ENCODE measurements at places on chromosomes 11 and 22.

GRCh38 chr22:45870011-45870410 is 107.0 kb downstream of the WNT7B start:
- no peak for DNase-seq

DNA sequence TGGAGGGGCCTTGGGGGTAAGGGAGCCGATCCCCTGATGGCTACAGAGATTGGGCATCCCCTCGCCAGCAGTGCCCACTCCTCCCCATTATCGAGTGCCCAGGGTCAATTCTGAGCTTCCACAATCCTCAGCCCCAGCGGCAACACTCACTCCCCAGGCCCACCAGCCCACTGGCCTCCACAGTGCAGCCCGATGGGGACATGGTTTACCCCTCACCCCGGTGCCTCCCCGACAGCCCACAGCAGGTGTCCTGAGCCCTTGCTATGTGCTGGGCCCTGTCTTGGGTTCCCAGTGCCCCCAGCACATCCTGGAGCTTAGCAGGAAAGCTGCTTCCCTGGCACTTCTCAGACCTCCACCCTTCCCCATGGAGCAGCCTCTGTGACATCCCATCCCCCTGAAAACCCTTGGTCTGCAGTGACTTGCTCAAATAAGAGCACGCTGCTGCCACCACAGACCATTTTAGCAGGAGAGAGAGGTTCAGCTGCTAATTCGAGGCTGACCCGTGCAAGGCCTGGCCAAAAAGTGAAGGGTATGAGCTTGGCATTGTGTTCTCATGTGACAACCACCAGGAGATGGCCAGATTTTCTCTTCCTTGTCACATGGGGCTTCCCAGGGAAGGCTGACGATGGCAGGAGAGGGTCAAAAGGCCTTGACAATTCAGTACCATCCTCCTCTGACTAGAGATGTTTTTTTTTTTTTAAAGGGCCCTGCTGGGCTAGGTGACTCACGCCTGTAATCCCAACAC is 23.6 kb downstream of the KCNJ4 start:
- DNase-seq: no peak

GRCh38 chr11:103471546-103471945 is 362.3 kb downstream of the DYNC2H1 start:
- DNase-seq: no peak

DNA sequence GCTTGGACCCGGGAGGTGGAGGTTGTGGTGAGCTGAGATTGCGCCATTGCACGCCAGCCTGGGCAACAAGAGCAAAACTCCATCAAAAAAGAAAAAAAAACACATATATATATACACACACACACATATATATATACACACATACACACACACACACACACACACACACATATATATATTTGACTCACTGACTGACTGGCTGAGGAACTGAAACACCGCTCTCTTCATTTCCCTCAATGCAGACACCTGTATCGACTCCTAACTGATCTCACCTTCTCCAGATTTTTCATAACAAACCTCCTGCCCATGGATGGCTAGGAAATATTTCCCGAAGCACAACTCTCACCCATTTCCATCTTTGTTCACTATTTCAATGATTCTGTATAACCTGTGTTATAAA is 140.7 kb upstream of the ANO3 start:
- DNase-seq: no peak

- DNase-seq: no peak
These were observed 22.0 kb upstream of the WNT11 start for GRCh38 chr11:76228071-76228874.

DNA sequence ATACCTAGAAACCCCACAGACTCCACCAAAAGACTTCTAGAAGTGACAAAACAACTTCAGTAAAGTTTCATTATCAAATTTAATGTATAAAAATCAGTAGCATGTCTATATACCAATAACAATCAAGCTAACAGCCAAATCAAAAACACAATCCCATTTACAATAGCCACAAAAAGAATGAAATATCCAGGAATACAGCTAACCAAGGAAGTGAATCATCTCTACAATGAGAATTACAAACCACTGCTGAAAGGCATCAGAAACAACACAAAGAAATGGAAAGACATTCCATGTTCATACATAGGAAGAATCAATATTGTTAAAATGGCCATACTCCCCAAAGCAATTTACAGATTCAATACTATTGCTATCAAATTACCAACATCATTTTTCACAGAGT is 46.0 kb downstream of the PRCP start:
- DNase-seq: no peak

DNA sequence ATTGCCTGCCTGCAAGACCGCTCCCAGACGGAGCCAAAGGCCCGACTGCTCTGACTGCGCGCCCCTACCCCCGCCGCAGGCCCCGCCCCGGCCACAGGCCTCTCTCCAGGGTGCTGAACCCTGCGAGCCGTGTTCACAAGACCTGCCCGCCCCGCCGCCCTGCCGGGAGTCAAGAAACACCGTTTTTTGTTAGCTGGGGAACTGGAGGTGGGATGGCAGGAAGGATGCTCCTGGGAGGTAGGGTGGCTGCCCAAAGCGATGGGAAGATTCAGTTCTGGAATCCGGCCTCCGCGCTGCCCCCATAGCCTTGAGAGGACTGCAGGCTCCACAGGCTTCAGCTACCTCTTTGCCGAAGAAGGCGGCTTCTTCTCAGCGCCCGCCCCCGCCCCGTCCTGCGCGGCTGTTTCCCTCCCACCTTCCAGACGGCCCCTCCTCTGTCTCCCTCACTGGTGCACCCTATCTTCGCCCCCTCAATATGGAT is 2.7 kb upstream of the PDE2A start:
- peak; percentile 25 for DNase-seq

- no peak for DNase-seq
These were observed 71.3 kb upstream of the PARVG start for GRCh38 chr22:44109416-44109815.

DNA sequence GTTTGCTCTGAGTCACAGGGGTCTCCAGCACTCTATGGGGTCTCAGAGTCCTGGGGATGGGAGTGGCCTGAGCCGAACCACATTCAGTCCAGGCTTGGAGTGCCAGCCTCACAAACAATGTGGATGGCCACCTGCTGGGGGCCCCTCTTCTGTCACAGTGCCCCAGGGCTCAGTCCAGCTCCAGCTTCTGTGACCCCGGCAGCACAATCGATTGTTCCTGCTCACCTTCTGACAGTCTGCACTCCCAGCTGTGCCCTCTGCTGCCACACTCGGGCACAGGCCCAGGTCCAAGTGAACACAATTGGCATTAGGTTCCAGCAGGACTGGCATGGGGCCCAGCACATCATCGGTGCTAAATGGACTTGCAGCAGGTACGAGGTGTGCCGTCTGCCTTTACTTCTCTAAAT is 84.8 kb downstream of the TP53I11 start:
- no peak for DNase-seq

DNA sequence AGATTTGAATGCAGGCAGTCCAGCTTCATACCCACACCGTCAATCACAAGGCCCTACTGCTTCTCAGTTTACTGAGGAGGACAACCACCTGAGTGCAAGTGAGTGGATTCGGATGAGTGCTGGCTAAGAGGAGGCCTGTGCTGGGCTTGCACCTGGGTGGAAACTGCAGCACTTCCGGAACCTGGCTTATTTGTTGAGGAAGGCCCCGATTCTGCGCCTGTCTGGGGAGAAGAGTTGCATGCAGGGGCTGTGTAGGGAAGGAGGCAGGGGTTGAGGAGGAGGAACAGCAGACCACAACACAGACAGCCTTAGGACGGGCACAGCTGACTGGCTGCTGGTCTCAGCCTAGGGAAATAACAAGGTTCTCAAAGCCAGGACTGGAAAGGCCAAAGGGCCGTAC is 20.8 kb downstream of the ABTB2 start:
- DNase-seq: no peak

- DNase-seq: no peak
These were observed 127.9 kb downstream of the ENTHD1 start for GRCh38 chr22:39765661-39766060.

DNA sequence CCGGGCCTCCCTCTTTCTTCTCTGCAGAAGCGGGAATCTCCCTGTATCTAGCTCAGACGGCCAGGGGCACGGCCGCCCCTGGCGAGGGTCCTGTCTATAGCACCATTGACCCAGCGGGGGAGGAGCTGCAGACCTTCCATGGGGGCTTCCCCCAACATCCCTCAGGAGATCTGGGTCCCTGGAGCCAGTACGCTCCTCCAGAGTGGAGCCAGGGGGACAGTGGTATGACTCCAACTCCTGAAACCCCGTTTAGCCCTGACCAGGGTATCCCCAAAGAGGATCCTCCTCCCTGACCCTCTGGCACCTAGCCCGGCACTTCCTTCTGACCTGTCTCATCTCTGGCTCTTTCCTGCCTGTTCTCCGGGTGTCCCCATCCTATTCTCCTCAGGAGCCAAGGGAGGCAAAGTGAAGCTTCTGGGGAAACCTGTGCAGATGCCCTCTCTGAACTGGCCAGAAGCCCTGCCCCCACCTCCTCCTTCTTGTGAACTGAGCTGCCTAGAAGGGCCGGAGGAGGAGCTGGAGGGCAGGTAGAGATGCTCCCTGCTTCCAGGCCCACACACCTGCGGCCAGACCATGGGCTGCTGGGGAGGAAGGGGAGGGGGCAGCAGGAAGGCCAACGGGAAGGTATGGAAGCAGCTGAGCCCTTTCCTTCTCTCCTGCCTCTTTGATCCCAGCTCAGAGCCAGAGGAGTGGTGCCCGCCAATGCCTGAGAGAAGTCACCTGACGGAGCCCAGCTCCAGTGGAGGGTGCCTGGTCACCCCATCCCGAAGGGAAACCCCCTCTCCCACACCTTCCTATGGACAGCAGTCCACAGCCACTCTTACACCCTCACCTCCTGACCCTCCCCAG is 12.9 kb downstream of the ROBO3 start:
- no peak for DNase-seq

GRCh38 chr11:95337175-95337957 is 106.4 kb upstream of the SESN3 start:
- DNase-seq: no peak

DNA sequence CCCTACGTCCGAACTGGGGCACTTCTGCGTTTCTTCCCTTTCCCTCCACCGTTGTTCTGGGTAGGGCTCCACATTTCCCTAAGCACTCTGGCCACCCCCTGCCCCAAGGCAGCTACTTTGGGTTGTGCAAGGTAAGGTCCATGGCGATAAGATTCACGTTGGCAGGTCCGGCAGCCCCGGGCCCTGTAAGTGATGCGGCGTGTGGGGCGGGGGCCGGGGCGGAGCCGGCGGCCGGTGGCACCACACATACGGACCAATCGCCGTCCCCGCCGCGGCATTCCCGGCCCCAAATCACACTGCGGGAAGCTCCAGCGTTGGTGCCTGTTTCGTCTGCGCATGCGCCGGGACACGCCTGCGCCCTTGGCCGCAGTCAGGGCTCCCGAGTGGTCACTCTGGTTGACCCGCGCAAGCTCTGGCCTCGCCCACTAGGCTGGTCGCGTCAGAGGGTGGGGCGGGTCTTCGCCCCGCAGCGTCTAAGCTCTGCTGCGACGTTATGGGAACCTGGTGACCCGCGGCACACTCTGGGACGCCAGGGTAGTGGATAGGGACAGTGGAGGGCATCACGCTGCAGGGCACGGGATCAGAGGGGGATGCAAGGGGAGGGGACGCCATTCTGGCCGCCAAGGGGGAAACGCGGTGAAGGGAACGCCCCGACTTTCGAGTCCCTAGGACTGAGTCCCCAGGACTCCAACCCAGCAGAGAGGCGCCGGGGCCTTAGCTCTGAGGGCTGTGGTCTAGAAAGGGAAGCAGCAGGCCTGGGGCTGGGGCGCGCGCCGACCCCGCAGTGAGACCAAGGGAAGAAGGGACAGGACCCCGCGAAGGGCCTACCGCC is 1.6 kb downstream of the FADS1 start:
- DNase-seq: peak; percentile 37

- no peak for DNase-seq
These were observed 618.9 kb downstream of the BRD1 start for GRCh38 chr22:49208768-49209252.

DNA sequence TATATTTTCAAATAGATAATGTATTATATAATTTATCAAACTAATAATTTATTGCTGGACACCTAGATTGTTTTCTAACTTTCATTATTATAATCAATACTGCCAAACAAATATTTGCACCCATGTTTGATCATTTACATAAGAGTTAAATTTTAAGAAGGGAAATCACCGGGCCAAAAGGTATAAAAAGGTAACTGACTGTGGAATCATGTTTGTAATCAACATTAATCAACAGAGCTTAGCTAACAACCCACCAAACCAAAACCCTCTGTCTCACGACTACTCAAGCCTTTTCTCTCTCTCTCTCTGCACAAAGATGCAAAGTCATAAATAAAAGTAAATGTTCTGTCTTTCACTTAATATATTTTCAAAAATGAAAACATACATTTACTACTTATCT is 14.8 kb downstream of the LPXN start:
- DNase-seq: no peak

DNA sequence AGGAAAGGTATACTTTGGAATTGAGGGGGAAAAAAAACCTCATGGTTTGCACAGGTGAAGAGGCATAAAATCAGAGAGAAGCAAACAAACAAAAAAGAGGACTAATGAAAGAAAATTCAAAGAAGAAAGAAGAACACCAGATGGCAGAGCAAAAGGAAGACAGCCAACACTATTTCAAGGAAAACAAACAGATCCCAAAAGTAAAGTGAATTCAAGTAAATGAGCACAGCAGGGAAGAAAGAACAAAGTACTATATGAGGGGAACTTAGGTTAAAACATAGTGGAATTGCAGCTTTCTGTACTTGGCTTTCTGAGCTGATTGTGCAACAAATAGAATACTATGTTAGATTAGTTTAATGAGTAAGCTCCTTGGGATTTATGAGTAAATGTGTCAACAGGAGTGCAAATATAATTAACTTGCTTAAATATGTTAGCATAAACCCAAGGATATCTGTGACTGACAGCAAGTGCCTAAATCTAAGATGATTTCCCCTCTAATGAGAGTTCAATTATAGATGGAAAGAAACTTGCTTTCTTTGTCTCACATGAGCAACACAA is 404.6 kb upstream of the CNTN5 start:
- DNase-seq: no peak

DNA sequence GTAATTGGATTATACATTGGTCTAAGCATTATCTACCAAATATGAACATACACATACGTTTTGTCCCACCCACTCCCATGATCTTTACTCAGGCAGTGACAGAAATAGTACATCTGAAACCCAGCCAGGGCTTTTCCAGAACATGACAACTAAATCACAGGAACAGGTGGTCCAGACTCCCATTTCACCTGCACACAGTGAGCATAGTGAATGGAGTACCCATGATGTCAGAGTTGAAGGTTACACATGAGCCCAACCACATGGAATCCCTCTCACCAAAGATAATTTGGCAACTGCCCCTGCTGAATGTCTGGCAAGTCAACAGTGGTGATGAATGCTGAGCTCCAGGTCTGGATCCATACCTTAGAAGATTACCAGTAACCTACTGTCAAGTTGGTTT is 411.9 kb upstream of the LUZP2 start:
- DNase-seq: no peak

GRCh38 chr22:45722006-45722405 is 50.4 kb downstream of the ATXN10 start:
- no peak for DNase-seq

All from stimulated activated CD8-positive, alpha-beta memory T cell treated with anti-CD3 and anti-CD28 coated beads, Interleukin-7, amount 100 ng/mL, for 48 hours (primary cell).